ENCODE measurements at places on chromosomes 2 and 18.

DNA sequence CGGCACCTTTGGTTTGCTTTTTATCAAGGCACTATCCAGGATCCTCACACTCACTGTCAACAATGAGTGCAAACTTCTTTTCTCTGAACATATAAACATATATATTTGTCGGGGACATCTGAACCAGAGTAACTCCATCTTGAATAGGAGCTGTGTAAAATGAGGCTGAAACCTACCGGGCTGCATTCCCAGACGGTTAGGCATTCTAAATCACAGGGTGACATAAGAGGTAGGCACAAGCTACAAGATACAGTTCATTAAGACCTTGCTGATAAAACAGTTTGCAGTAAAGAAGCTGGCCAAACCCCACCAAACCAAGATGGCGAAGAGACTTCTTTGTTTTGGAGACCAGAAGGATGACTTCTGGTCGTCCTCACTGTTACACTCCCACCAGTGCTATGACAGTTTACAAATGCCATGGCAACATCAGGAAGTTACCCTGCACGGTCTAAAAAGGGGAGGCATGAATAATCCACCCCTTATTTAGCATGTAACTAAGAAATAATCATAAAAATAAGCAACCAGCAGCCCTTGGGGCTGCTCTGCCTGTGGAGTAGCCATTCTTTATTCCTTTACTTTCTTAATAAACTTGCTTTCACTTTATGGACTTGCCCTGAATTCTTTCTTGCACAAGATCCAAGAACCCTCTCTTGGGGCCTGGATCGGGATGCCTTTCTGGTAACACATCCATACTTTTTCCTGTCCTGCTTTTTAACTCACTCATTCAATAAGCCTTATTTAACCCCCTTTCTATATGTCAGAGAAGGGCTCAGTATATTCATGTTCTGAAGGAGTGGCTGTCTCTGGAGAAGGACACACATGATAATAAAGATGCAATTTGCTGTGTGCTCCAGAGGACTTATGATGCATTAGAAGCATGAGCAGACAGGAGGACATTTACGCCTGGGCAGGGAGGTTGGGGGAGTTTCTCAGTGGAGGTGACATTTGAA is 65.4 kb downstream of the TACR1 start:
- ATAC-seq = no peak

- no peak for ATAC-seq
Observed at GRCh38 chr2:141994066-141994465, 136.8 kb downstream of the LRP1B start.

DNA sequence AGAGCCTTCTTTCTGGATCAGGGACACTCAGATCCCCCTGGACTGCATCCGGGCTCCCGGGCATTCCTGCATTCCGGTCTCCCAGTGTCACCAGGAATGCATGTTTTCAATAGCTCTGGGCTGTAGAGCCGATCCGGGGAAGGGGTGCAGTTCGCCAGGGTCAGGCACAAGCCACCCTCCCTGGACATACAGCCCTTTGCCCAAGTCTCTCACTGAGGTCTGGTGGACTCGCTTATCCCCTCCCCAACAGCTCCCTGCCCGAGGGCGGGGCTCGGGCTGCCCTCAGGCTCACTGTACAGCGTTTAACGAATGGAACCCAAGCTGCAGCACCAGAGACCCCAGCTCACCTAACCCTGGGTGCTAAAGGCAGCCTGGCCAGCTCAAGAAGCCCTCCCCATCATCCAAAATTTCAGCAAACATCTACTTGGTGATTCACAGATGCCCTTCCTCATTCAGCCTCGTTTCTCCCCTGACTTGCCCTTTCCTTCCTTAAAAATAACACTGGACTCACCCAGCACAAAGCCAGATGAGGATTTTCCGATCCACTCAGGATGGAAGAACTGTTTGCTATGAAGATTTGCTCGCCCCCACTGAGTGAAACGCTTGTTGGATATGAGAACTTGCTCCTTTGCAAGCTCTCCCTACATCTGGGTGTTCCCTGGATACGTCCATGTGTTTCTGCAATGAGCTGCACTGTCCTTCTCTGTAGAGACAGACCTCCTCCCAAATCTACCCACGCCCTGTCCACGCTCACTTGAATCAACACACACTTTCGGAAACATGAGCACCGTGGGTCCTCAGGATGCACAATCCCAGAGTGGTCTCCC is 58.1 kb downstream of the PXDN start:
- ATAC-seq = no peak

DNA sequence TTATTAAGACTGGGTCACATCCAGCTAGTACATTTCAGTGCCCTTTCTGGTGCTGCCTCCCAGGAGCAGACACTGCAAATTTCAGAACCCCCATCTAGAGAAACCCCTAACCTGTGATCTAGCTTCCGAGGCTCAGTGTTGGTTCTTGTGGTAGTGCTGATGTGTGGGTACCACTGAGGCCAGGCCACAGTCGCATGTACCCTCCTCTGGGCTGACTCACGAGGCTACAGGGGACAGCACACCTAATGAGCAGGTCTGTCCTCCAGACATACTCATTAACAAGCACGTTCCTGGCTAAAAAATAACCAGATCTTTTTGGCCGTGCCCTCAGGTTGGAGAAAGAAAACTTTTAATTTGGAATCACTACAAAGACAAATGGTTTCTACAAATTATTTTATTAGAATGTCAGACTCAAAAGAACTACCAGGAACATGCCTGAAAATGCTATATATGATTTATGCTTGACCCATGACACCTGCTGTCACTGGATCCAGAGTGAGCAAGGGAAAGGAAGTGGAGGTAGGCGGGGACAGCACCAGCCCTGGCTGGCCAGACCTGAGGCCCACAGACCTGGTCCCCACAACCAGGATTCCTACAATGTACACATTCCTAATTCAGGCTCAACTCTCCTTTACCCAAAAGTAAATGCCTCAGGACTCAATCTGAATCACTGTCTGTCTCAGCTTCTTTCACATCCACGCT is 8.5 kb downstream of the CIAO1 start:
- ATAC-seq = no peak

DNA sequence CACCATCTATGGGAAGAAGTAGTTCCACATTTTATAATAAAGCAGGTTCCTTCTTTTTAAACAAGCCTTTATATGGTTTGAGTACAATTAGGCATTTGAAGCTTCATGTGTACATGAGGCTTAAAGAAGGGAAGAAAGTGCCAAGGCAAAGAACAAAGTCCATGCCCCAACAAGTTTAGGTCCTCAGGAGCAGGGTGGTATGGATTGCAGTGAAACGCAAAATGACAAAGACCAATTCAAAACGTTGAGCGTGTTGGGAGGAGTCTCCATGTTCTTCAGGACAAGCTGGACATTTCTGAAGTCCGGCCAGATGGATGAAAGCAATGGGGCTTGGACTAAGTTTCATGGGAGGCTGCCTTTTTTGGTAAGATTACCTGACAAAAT is 78.8 kb upstream of the FZD5 start:
- no peak for ATAC-seq

GRCh38 chr2:75337619-75338018 is 138.3 kb upstream of the TACR1 start:
- no peak for ATAC-seq

DNA sequence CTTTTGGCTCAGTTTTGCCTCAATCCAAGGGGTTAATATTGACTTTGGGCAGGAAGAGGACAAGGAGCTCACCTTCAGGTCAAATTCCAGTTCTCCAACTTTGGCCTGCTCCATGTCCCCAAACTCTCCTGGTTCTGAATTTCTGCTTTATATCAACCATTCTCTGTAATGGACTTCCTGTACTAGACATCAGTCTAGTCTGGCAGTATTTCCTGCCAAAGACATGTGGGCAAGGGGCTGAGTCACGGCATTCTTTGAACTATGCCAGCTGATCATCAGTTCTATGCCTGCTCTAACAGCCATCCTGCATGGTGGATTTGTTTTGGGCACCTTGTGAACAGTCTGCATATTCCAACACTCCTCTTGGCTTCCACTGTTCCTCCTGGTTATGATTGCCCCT is 199.4 kb downstream of the ZEB2 start:
- ATAC-seq = peak; percentile 55

GRCh38 chr2:165369898-165370296 is 99.6 kb upstream of the CSRNP3 start:
- no peak for ATAC-seq

DNA sequence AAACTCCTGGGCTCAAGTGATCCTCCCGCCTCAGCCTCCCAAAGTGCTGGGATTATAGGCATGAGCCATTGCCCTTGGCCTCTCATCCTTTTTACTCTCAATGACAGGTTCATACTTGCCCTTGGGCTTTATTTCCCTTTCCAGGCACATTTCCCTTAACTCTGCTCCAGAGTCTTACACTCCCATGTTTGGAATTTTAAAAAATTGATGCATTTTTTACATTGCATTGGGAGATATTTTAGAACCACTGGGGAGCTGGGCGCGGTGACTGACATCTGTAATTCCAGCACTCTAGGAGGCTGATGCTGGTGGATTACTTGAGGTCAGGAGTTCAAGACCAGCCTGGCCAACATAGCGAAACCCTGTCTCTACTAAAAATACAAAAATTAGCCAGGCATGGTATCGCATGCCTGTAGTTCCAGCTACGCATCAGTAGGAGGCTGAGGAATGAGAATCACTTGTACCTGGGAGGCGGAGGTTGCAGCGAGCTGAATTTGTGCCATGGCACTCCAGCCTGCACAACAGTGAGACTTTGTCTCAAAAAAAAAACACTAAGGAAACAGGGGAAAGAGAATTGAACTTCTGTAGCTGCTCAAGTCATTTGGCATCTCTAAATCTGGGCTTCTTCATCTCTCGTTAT is 18.2 kb downstream of the TGIF1 start:
- ATAC-seq = no peak

All from activated CD4-positive, CD25-positive, alpha-beta regulatory T cell treated with anti-CD3 and anti-CD28 coated beads, Interleukin-2, amount 50 U/mL, for 24 hours (primary cell).